NCI-H1105 treated with DMSO at 0.1 percent for 48 hours (cell line): ENCODE measurements at places on chromosomes 2 and 18.

DNA sequence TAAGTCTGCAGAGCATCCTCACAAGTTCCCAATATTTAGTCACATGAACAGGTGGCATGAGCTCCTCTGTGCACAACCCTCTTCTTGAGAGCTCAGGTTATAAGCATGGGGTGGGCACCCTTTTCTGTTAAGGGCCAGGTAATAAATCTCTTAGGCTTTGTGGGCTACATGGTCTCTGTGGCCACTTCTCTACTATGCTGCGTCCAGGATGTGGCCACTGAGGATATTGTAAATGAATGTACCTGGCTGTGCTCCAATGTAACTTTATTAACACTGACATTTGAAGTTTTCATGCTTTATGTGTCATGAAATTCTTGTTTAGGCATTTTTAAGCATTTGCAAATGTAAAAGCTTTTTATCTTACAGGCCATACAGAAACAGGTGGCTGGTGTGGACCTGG lies 116.8 kb upstream of the ST6GAL2 start:
- DNase-seq = no peak

DNA sequence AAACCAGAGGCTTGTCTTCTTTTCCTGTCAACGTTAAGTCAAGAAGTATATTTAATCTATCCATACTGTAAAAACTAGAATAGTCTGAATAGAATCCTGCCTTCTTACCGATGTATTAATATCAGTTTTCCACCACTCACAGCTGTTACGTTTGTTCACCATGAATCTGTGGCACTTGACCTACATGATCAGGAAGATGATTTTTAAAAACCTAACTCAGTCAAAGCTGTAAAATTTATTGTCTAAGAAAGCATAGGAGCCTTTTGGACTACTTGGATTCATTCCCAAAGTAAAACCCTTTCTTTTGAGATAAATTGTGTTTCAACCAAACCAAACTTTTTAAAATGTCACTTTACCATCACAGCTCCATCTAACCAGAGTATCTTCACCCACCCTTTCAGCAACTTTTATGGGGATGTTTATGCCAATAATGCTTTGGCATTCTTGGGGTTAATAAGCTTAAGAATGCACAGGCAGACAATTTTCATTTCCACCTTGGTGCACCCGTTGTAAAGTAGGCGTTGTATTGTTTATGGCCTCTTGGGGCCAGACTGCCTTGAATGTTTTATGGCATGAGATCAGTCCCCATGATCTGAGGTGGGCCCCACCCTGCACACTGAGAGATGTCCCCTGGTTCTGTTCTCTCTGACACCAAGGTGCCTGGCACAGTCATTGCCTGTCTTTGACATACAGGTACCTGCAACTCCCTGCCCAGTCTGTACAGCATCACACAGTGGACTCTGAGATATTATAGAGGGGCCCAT lies 176.2 kb upstream of the EPAS1 start:
- no peak for DNase-seq

DNA sequence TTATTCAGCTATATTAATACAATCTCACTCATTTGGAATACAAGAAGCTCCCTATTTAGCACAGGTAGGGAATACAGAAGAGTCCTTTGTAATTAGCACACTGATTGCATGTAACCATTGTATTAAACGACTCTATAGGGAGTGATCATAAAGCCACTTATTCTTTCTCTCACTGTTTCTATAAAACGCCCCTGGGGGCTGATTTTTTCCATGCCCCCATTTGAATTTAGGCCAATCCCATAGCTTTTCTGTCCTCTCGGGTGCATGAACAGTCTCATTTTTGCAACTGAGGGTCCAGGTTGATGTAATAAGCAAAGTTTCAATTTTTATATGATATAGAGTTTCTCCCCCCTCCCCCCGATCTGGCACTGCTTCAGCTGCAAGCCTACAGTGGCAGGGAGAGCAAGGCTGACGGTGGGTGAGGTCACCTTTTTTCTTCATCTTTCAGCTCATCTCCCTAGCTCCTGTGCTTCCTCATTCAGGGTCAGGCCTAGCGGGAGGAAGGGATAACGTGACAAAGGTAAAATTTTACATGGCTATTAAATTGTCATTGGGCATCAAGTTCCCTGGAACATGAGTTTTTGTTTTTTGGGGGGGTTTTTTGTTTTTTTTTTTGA lies 45.7 kb downstream of the GAD1 start:
- no peak for DNase-seq

GRCh38 chr2:64768491-64769005 lies 114.8 kb upstream of the SERTAD2 start:
- DNase-seq = no peak

GRCh38 chr2:223760838-223761502 lies 76.4 kb downstream of the AP1S3 start:
- DNase-seq = no peak

DNA sequence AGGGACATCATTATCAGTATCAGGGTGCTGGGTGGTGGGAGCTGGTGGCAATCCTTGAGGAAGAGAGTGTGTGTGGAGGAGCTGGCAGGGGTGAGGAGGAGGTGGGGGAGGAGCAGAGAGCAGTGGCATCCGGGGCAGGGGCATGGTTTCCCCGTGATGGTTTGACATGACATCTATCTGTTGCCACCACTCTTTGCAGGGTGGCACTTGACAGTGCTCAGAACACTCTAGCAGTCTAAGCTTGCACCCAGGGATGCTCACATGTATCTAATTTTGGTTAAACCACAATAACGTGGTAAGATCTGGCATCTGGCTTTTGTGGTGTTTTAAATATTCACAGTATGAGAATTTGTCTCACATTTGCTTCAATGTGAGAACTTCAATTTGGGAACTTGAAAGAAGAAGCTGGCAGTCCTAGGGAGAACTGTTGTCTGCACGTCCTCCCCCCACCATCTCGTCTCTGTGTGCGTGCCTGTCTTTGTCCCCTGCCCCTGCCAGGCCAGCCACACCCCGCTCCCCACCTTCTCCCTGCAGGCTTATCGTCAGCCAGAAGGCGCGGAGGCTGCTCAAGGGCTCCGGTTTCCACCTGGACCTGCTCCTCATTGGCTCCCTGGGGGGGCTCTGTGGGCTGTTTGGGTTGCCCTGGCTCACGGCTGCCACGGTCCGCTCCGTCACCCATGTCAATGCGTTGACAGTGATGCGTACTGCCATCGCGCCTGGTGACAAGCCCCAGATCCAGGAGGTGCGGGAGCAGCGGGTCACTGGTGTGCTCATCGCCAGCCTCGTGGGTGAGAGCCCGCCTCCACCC lies 11.7 kb downstream of the SLC4A3 start:
- no peak for DNase-seq

- DNase-seq = no peak
Observed at GRCh38 chr2:65877331-65878010, 445.1 kb upstream of the SPRED2 start.

DNA sequence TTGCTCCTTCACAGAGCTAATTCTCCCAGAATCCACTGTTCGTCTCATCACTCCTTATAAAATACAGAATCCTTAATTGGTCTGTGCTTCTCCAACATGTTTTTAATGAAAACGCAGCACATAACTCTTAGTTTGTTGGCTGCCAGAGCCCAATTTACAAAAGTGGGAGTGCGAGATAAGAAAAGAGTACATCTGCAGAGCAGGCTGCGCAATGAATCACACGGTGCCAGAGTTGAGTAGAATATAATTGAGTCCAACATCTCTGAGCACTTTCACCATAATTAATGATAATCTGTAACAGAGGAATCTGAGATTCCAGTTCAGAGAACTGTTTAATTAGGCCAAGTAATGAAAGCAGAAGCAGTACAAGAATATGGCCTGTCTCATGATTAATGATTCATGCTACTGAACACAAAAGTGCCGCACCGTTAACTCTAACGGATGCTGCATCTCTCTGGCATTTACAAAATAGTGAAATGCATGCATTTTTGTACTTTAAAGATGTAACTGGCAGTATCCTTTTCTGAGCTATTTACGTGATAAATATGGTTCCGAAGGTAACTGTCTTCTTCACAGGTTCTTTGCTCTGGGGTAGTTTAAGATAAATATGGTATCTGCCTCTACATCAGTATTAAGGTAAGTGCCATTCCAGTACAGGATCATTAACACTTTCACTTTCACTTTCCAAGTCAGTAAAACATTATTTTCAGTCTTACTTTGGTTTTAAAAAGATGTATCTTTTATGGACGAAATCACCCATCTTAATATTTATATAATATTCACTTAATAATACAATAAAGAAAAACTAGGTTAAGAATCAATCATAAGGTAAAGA lies 785.6 kb downstream of the NR4A2 start:
- DNase-seq = peak; percentile 68

- DNase-seq = no peak
Observed at GRCh38 chr2:134657650-134658250, 61.0 kb downstream of the TMEM163 start.

GRCh38 chr2:120884472-120885290 lies 149.0 kb downstream of the GLI2 start:
- no peak for DNase-seq
